ENCODE measurements at places on chromosomes 12 and 14.

GRCh38 chr14:100608064-100608463 is 20.8 kb upstream of the BEGAIN start:
- DNase-seq, result no peak

- DNase-seq, result no peak
Observed at GRCh38 chr12:72271451-72272090, 599 bp upstream of the TRHDE start.

DNA sequence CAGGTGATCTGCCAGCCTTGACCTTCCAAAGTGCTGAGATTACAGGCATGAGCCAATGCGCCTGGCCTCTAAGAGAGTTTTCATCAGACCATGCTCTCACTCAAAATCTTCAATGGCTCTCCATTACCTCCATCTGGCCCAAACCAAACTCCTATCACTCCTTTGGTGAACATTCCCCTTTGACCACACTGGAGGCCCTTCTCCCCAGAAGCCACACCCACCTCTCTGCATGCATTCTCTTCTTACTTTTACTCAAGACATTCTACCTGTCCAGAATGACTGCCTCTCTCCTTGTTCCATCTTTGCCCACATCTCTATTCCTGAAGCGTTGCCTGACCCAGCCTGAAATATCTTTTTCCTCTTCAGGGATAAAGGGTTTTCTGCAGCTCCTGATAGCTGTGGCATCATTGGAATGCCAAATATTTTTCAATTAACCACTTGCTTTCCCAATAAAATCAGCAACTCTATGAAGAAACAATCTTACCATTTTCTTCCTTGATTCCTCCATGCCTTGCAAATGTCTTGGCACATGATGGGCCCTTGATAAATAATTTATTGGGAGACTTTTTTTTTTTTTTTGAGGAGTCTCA is 15.5 kb downstream of the PLEK2 start:
- no peak for DNase-seq

DNA sequence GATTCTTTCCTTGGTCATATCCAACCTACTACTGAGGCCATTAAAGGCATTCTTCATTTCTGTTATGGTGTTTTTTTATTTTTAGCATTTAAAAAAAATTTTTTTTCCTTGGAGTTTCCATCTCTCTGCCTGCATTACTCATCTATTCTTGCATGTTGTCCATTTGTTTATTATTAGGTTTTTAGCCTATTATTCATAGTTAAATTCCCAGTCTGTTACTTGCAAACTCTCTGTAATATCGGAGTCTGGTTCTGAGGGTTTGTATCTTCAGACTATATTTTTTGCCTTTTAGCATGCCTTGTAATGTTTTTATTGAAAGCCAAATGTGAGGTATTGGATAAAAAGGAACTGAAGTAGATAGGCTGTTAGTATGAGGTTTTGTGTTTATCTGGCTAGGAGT is 284.3 kb downstream of the FUT8 start:
- no peak for DNase-seq

DNA sequence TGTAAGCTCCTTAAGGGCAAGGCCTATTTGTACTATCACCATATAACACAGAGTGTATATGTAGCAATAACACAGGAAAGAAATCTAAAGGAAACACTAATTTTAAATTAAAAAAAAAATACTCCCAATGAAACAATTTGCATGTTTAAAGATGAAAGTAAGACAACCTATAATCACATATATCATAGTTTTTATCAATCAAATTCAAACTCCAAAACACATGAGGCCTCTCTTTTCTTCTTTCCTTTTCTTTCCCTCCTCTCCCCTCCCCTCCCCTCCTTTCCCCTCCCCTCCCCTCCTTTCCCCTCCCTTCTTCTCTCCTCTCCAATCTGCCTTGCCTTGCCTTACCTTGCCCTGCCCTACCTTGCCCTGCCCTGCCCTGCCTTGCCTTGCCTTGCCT is 405.8 kb upstream of the RPL10L start:
- no peak for DNase-seq

- DNase-seq, result no peak
Observed at GRCh38 chr12:111842556-111843396, 748 bp downstream of the MAPKAPK5 start.

GRCh38 chr14:73225496-73225895 is 11.8 kb upstream of the PAPLN start:
- DNase-seq, result no peak

- no peak for DNase-seq
Observed at GRCh38 chr14:101228949-101229541, 325.5 kb upstream of the RTL1 start.

DNA sequence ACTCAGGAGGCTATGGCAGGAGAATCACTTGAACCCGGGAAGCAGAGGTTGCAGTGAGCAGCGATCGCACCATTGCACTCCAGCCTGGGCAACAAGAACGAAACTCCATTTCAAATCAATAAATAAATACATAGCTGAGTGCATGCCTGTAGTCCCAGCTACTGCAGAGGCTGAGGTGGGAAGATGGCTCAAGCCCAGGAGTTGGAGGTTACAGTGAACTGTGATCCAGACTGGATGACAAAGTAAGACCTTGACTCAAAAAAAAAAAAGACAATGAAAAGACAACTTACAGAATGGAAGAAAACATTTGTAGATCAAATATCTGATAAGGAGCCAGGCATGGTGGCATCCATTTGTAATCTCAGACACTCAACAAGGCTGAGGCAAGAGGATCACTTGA is 27.6 kb downstream of the ZFYVE1 start:
- no peak for DNase-seq

DNA sequence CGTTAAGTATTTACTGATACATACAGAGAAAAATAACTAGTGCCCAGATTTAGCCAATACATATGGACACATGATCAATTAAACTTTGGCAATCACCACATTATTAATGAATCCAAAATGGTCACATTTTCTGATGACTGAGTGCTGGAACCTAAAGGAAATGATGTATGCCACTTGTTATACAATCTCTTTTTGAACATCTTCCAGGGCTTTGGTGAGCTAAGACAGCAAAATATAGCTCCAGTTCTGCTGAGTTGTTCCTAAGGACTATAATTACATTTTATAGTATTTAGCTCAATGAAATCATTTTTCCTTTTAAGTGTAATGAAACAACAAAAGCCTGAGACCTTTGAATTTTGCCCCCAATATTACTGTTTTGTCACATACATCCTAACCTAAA is 329.1 kb upstream of the ATP2B1 start:
- DNase-seq, result no peak

GRCh38 chr12:53603196-53603595 is 23.0 kb downstream of the ATF7 start:
- DNase-seq, result no peak

- no peak for DNase-seq
Observed at GRCh38 chr14:53714495-53715192, 242.0 kb downstream of the BMP4 start.

- DNase-seq, result no peak
Observed at GRCh38 chr14:101033446-101034165, 130.1 kb upstream of the RTL1 start.

DNA sequence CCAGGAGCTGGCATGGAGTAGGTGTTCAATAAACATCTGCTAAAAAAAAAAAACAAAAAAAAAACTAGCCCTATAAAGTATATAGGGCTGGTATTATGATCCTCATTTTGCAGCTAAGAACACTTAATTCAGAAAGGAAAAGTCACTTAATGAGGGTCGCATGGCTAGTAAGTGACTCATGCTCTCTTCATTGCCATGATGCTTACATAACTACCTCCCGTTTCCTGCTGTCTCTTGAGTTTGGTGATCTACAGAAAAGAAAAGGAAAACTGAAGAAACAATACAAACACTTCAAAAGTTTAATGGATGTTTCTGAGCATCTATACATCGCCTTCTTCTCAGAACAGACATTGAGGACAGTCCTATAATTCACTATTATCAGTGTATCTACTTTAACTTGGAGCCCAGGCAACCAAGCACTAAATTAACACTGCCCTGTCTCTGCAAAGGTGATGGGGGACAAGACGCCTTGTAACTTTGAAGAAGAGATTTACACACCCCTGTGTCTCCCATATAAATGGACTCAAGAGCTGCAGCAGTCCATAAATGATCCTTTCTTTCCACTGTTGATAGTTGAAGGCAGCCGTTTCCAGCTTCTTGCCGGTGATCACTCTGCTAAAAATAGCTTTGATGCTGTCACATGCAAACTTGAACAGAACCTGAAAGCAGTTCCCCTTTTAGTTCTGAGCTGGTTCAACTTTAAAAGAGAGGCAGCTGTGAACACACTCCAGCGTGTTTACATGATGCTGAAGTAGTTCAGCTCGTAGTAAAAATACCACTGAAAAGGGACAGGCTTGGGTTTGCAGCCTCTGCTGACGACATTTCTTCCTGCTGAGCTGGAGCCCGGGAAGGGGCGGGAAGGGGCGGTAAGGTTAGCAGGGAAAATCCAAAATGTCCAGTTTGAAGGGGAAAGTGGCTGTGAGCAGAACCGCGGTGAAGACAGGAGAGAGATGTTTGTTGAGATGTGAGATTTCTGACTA is 113.3 kb downstream of the FOXN3 start:
- no peak for DNase-seq

GRCh38 chr12:96223411-96224218 is 29.4 kb downstream of the ELK3 start:
- DNase-seq, result no peak

- DNase-seq, result no peak
Observed at GRCh38 chr12:64903479-64904152, 79.2 kb downstream of the TBC1D30 start.

DNA sequence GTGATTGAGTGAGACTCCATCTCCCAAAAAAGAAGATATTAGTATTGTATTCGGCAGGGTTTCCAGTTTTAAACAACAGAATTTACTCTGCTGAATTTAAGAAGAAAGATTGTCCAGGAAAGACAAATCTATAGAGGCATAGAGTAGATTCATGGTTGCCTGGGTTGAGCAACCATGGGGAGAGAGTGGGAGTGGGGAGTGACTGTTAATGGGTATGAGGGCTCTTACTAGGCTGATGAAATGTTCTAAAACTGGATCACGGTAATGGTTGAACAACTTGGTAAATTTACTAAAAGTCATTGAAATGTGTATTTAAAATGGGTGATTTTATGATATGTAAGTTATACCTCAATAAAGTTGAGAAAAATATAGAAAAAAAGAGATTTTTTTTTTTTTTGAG is 13.9 kb upstream of the C12orf76 start:
- DNase-seq, result no peak

Measured in stimulated activated CD8-positive, alpha-beta memory T cell treated with anti-CD3 and anti-CD28 coated beads, Interleukin-15, amount 100 ng/mL, for 1 hour (primary cell).